ENCODE measurements at places on chromosomes 12 and 14. TPM values are rescaled to one million over a fixed set of nuclear protein-coding genes. Genes with fewer than 3 reads are reported as not detected.
A peak's percentile ranks its signal among the peaks of the same experiment; 100 is the strongest.

GRCh38 chr12:132275110-132275531 is 54.3 kb downstream of the GALNT9 start:
- H3K4me1 ChIP-seq, result peaks cover 2% of the 10 kb centered on the region
- no peak overlapping the region for H3K27ac ChIP-seq
- H3K4me3 ChIP-seq, result peak overlapping the region; percentile 19
- H3K27me3 ChIP-seq, result peaks cover 56% of the 10 kb centered on the region
- H3K36me3 ChIP-seq, result no peaks in the 10 kb centered on the region

DNA sequence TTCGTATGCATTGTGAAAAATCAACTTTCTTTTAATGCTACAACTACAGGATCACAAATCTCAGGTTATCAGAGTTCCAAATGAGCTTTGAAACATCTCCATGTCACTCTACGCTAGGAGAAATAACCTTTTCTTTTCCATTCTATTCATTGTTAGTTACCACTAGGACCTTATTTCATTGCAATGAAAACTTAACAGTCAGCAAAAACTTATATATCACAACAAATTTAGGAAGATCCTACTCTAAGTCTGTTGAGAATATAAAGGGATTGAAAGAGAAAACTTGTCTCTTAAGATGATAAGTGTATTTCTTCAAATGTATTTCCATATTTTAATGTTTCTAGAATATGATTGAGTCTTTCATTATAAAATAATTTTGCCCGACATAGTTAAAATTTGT is 539.1 kb downstream of the TMTC2 start:
- no peak overlapping the region for H3K4me3 ChIP-seq
- H3K27ac ChIP-seq, result no peak overlapping the region
- H3K4me1 ChIP-seq, result no peaks in the 10 kb centered on the region
- no peak for DNase-seq

DNA sequence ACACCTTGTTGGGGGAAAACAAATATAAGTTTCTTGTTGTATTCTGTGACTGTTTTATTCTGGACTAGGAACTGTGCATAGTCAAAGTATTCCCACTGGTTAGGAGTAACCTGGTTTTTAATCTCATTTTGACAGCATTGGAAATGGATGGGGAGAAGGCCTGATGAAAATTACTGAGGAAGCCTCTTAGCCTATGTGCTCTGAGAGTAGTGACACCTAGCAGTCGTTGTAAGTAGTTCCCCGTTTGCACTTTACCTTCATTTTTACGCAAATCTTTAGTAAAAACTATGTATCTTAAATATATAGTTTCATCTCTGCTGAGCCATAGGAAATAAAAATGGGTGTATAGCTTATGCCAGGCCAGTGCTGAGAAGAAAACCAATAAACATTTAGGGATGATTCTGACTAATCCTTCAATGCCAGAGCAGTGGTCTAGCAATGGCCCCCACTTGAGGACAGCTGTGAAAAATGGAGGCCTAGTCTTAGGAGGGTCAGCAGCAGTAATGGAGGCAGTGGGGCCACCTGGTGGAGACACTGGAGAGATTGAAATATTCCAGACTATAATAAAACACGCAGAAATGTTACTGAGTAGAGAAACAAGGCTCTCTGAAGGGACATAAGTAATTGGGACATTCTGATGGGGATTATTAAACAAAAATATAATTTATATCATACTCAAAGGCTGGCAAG is 133.2 kb upstream of the NOVA1 start:
- H3K27me3 ChIP-seq, result peaks cover 3% of the 10 kb centered on the region
- DNase-seq, result no peak
- no peak overlapping the region for H3K27ac ChIP-seq
- no peaks in the 10 kb centered on the region for H3K4me1 ChIP-seq

DNA sequence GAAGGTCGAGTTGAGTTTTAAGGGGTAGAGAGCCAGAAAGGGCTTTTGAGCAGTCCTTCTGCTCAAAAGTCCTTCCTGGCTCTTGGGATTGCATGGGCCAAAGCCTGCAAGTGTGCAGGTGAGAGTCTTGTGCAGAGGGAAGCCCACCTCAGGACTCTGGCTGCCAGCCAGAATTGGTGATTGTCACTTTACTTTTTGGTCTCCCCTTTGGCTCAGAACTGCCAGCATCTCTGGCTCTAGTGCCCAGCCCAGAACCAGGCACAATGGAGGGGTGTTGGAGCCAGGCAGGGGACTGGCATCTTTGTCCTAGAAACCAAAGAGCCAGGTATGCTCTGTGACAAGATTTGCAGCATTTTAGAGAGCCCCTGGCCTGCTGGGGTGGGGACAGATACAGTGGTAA is 23.5 kb downstream of the FAM222A start:
- DNase-seq, result peak; percentile 25
- no peaks in the 10 kb centered on the region for H3K36me3 ChIP-seq

- no peak overlapping the region for H3K4me3 ChIP-seq
- no peaks in the 10 kb centered on the region for H3K27me3 ChIP-seq
- H3K4me1 ChIP-seq, result no peaks in the 10 kb centered on the region
- no peak overlapping the region for H3K27ac ChIP-seq
These were observed 106.8 kb downstream of the ESR2 start for GRCh38 chr14:64187331-64187730.

Gene KCNK10
- total RNA-seq, result not detected

Gene KIF26A
- 0.60 TPM for total RNA-seq

Gene RTL1
- total RNA-seq, result not detected

Gene DDN
- total RNA-seq, result 0.10 TPM

Gene CMKLR1
- total RNA-seq, result 32.9 TPM

- peaks cover 2% of the 10 kb centered on the region for H3K27me3 ChIP-seq
- DNase-seq, result peak; percentile 40
- H3K27ac ChIP-seq, result no peak overlapping the region
- H3K4me3 ChIP-seq, result no peak overlapping the region
- peaks cover 5% of the 10 kb centered on the region for H3K4me1 ChIP-seq
- no peaks in the 10 kb centered on the region for H3K36me3 ChIP-seq
These were observed 334.4 kb downstream of the ADGRD1 start for GRCh38 chr12:131287938-131288764.
